ENCODE measurements at places on chromosomes 7 and 10.

- no peak for DNase-seq
Observed at GRCh38 chr7:72297636-72298035, 114.5 kb downstream of the CALN1 start.

DNA sequence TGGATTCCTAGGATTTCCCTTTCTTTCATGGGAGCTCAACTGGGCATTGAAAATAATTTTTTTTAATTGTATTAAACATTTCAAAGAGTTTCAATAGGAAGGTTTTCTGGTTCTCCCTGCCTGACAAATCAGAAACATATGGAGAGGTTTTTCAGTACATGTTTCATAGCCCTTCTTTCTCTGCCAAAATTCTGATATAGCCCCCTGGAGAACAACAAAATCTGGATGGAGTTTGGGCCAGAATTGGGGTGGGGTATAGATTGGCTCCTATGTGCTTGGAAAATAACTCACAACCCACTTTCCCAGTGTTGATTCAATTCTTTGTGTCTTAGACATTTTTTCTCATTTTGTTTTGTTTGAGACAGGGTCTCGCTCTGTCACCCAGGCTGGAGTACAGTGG, 24.6 kb upstream of the EIF4H start:
- DNase-seq, result no peak

GRCh38 chr7:15087771-15088170, 185.2 kb upstream of the DGKB start:
- no peak for DNase-seq

DNA sequence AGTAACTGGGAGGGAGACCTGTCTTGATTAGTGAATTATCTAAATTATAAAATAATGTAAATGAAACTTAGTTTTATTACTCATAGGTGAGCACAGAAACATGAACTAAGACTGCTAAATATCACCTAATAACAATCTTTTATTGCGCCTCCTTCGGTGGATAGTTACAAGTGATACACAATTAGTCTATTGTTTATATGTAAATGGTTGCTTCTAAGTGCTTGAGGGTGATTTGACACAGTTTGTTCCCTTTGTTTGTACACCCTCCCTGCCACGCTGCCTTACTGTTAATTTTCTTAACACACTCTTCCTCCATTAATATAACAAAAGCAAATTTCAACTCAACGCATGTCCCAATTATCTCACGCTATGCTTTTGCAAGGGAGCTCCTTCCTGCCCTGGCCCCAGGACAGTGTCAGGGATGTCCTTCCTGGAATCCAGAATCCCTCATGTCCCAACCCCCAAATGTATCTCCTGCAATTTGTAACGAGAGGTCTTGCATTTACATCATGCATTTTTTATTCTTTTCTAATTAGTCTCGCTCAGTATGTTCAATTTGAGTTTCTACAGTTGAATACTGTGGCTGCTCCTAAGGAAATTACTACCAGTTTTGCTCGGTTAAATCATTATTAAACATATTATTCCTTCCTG, 4.2 kb downstream of the NPSR1 start:
- no peak for DNase-seq

DNA sequence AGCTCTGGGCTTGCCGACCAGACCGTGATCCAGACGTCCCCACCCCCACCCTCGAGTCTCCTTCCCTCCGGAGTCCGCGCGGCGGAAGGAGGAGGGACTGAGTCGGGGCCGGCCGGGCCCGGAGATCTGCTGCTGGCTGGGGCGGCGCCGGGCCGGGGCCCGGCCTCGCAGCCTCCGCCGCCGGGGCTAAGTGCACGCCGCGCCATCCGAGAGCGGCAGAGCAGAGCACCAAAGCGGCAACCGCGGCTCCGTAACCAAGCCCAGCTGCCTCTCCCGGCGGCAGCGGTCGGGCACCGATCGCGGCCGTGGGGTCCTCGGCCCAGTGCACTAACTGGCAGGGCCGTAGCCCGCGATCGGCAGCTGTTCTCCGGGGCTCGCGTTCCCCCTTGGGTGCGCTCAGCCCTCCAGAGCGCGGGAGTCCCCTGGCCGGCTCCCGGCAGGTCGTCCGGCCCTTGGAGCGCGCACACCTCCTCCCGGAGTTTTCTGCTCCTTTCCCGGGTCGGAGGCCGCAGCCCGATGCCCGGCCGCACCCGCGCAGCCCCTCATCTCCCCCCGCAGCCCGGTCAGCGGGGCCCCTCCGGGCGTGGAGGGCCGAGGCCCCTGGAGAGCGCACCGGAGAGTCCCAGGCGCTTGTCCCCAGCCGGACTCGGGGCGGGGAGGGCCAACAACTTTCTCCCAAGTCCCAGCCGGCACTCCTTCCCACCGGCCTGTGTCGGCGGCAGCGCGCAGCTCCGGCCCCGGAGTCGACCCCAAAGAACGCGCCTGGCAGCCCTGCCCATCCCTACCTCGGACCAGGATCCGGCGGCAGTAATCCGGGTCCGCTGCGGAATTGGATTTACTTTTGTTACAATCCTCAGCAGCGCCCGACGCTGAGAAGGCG, 799 bp downstream of the VAX1 start:
- peak; percentile 48 for DNase-seq

GRCh38 chr7:54969208-54969967, 49.4 kb upstream of the EGFR start:
- no peak for DNase-seq

- no peak for DNase-seq
Observed at GRCh38 chr7:7686811-7687508, 31.4 kb downstream of the RPA3 start.

DNA sequence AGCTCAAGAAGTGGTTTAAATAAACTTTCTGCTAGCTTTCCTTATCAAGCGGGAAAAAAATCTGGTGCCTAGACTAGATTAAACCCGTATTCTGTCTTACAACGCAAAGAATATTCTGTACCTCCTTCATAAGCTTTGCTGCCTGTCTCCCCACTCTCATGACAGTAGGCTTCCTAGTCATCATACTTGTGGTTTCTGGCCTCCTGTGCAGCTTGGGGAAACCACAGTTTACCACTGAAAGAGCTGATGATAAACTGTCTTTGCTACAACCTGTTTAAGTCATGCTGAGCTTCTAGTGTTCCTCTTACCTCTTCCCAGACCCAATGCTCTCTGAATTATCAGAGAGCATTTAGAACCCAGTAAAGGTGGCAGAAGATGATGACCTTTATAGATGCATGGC, 55.0 kb downstream of the PODXL start:
- no peak for DNase-seq

DNA sequence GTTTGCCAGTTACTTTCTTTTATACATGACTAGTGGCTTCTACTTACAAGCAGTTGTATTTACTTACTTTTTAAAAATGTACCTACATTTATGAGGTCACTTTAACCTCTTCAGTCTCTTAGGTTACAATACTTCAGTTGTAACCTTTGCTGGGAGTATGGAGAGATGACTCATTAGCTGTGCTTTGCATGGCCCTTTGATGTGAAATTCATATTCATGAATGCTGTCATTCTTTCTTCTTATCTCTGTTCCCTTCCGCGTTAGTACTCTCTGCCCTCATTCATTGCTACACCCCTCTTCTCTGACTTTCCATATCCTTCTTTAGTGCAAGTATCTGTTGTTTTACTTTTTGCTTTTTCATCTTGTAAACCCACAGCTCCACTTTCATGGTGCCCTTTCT, 164.3 kb downstream of the BMPER start:
- no peak for DNase-seq

GRCh38 chr7:105776986-105777910, 99.2 kb downstream of the ATXN7L1 start:
- DNase-seq, result no peak

- no peak for DNase-seq
Observed at GRCh38 chr7:120582916-120583315, 275.0 kb downstream of the TSPAN12 start.

DNA sequence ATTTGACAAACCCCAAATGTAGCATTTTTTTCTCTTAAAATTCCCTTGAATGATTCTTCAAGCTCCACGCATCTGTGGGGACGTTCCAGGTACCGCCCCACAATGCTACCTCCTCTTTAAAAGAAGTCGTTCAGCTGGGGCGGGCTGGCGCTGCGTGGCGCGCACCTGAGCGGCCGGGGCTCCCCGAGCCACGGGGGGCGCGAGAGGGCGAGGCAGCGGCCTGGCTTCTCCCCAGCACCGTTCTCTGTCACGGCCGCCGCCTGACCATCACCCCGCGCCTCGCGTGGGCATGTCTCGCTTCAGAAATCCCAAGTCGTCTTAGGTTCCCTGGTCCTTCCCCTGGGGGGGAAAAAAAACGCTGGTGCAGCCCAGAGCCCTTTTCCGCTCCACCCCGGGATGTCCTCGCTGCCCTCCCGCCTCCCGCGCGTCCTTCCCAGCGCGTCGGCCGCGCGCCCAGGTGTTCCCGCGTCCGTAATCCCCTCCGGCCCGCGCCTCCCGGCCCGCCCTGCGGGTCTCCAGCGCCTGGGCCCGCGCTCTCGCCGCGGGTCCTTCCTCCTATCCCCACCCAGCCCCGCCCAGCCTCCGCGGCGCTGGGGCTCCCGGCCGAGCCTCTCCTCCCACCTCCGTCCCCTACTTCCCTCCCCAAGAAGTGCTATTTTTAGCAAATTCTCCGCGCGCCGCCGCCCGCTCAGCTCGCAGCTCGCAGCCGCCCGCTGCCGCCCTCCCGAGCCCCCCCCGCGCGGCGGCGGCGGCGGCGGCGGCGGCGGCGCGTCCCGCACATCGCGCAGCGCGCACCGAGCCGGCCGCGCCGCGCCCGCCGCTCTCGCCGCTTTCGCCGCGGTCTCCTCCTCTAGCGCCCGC, 58.7 kb upstream of the PRPS1L1 start:
- peak; percentile 23 for DNase-seq

DNA sequence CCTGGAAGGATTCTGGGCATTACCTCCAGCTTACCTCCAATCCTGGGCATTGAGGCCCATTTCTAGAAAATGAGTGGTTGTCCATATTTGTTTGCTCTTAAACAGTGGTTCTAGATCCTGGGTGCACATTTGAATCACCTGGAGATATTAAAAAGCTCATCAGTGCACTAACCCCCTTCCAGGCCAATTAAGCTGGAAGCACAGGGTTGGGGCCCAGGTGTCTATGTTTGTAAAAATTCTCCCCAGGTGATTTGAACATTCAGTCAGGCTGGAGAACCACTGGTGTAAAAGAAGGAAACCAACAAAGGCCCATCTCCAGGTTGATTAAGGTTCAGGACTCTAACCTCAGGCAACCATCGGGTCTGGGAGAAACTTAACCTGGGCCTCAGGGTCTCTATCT, 102.6 kb upstream of the NANOS1 start:
- no peak for DNase-seq

DNA sequence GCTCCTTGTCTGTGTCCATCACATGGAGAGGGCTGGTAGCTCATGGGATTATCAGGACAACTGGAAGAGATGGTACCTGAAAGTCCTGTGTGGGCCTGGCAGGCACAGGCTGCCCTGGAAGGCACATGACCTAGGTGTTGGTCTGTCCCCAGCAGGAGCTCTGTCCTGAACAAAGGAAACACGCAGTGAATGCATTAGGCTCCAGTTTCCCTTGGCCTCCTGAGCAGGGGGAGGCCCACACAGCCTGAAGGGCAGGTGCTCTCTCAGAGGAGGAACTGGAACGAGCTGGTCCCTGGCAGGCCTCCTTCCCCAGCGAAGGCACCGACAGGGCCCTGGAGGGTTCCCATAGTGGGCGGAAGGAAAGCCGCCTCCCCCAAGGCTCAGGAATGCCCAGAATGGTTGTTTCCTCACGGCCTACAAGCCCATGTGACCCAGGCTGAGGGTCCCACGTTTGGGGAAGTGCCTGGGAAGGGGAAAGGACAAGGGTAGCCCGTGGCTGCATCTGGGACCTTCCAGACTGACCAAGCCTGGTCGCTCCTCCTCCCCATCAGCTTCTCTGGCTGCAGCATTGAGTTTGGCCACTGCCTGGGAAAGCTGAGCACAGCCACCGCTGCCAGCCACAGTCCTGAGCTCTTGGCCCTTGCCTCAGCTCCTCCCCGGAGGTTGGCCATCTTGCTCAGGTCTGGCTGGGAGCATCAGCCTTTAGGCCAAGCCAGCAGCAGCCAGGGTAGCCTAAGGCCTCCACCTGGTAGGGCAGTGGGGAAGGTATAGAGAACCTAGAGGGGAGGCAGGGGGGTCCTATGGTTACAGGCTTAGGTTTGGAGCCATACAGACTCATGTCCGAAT, 21.8 kb downstream of the CXCL12 start:
- DNase-seq, result no peak

DNA sequence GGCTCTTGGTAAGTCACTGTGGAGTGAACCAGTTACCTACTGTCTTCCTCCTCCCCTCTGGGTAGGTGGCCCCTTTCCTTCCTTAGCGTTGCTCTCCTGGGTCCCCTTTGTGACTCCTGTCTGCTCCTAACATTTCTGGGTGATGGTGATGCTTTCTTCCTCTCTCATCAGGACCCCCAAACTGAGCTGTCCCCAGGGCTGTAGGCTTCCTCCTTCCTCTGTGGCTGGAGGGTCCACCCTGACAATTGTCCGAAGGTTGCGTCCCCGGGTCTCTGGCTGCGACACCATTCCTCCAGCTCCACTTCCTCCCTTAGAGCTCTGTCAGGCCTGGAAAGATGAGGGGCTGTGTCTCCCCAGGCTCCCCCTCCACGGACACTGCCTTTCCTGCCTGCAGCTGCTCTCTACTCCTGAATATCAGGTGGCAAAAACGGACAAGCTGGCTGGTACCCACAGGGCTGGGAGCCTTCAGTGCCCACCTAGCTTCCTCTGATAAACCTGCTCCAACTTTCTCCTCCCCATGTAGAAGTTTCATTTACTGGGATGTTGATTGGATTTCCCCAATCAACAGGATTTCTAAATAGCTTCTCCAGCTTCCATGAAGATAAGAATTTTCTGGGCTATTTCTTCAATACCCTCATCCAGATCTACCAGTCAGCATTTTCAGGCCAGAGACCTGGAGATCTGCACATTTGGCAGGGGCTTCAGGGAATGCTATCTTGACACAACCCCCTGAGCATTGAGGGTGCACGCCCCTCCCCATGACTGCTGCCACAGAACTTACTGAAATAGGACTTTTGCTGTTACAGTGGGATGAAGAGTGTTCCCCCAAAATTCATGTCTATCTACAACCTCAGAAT, 506.5 kb downstream of the TCERG1L start:
- no peak for DNase-seq

DNA sequence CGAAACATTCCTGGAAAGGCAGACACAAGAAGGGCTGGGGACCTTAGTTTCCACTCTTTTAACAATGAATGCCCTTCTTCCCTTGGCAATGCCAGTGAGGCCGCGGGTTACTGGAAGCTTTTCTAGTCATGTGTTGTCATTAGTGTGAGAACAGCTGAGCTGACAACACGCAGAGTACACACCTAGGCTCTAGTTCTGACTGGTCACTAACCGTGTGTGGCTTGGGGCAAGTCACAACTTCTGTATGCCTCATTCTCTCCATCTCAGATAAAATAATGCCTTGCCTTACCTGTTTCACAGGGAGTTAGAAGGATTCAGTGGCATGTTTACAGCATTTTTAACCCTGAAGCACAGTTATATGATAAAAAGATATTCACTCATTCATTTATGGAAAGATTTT, 31.7 kb downstream of the FBH1 start:
- DNase-seq, result no peak

DNA sequence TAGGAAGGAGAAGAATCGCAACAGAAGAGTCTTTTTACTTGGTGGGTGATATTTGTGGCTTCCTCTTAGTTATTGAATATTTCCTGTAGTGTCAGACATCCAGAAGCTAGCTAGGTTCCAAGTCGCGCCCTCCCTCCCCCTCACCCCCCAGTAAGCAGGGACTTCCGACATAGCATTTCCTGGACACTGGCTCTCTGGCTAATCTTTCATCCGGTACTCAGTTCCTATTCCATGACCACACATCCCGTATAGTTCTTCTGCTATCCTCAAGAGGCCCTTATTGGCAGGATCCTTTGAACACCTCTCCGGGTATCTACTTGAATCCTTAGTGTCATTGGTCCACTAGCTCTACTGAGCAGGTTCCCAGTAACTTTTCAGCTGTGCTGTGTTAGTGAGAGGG, 167.8 kb downstream of the HDAC9 start:
- no peak for DNase-seq
